Fibroblast of skin of scalp (primary cell): ENCODE measurements at places on chromosomes 3 and 15.
A peak's percentile ranks its signal among the peaks of the same experiment; 100 is the strongest.

DNA sequence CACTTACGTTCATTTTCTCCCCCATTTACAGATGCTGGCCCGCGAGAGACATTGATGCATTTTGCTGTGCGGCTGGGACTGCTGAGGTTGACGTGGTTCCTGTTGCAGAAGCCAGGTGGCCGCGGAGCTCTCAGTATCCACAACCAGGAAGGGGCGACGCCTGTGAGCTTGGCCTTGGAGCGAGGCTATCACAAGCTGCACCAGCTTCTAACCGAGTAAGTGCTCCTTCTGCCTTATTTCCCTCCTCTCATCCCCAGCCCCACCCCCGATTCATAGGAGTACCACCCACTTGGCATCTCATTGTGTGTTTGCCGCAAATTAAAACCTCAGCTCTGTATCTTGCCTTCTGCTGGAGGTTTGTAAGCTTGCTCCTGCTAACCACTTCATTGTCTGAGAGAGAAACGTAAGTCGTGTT is 163.3 kb downstream of the AKAP13 start:
- DNase-seq = no peak

- no peak for DNase-seq
Measured at GRCh38 chr15:88179562-88179961, 77.0 kb downstream of the NTRK3 start.

DNA sequence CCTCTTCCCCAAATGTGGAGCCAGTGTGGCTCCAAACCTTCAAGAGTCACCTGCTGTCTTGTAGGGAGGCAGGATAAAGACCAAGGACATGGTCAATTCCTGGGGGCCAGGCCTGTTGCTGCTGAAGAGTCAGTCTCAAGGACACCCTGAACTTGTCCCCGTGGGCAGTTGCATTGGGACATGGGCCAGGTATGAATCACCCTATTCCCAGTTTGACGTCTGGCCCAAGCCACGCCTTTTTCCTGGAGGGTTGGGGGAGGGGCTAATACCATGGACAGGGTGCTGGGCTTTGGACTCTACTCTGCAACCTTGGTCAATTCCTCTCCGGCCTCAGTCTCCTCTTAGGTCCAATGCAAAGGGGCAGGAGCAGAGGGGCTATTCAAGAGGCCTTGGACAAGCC is 10.4 kb downstream of the ATP2B2 start:
- peak; percentile 13 for DNase-seq

DNA sequence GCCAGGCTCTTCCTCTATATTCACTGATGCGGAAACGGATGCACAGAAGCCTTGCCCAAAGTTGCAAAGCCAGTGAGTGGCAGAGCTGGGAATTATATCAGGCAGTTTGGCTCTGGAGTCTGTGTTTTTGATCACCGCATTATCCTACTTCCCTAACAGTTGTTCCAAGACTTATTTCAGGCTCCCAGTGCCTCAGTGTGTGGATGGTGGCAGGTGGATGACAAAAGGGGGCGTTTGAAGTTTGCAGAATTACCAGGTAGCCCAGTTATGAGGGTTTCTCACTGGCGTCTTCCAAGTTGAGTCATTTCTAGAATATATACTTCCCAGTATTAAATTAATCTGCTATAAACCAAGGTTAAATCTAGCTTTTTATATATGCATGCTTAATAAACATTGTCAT is 81.0 kb downstream of the USP13 start:
- no peak for DNase-seq

GRCh38 chr3:86797946-86798345 is 193.0 kb downstream of the VGLL3 start:
- DNase-seq = no peak
